SK-MEL-5 (cell line): ENCODE measurements at places on chromosomes 5 and 9.

- DNase-seq: no peak
Observed at GRCh38 chr9:34279411-34279810, 49.7 kb downstream of the KIF24 start.

- no peak for DNase-seq
Observed at GRCh38 chr5:139605887-139606286, 42.3 kb upstream of the CXXC5 start.

GRCh38 chr9:94681508-94681907 lies 42.2 kb upstream of the FBP1 start:
- DNase-seq: peak; percentile 85

GRCh38 chr9:131826966-131827525 lies 87.2 kb upstream of the RAPGEF1 start:
- DNase-seq: no peak

DNA sequence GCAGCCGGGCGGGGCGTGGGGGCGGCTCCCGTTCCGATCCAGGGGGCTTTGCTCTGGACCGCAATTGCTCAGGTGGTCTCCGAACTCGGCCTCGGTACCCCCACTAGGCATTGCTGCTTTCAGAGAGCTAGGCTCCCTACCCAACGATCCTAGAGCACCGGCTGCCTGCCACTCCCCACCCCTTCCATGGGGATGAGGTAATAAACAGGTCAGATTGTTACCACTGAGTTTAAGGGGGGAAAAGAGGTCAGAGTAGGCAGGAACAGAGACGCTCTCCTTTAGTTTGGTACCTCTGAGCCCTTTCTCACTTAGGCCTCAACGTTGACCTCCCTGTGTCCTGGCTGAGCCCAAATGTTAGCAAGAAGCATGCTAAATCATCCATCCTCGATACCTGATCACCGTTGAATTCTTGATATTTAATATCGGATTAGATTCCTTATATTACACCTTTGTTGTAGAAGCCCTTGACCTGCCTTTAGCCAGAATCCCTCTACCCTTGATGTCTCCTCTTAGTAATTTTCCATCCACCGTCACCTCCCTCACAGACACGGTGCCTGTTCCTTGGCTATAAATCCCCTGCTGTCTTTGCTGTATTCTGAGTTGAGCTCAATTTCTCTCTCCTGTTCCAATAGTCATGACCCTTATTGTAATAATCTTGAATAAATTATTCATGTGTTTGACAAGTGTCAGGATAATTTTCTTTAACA lies 588 bp upstream of the PLPP1 start:
- DNase-seq: no peak

GRCh38 chr9:89808076-89808755 lies 203.4 kb downstream of the GADD45G start:
- peak; percentile 14 for DNase-seq

- DNase-seq: no peak
Observed at GRCh38 chr5:139811274-139811607, 15.6 kb downstream of the PSD2 start.

- DNase-seq: no peak
Observed at GRCh38 chr9:90972057-90972456, 170.4 kb downstream of the SYK start.

DNA sequence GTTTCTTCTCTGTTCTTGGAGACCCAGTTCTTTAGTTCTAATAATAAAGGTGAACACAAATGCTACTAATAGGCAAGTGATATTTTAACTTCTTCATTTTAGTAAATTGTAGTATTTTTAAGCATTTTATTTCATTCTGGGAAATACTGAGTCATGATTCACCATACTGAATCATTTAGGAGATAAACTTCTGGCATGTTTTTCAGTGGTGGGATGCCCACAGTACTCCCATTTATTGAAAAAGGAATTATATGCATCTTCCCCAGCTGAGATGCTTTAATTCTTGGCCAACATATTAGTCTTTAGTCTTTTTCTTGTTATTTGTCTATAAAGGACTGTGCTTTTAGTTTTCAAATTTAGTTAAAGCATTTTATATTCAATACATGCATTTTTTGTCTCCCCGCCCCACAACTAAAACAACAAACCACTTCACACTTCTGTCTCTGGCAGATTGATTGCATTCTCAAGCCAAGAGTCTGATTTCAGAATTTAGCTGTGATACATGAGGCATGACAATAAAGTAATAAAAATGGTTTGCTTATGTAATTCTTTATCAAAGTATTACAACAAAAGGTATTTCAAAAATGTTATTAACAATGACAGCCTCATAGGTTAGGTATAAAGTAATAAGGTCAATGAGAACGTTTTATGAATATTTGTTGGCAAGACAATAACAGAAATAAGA lies 125.2 kb upstream of the CDH18 start:
- no peak for DNase-seq

- no peak for DNase-seq
Observed at GRCh38 chr9:131714161-131714646, 25.7 kb downstream of the RAPGEF1 start.

DNA sequence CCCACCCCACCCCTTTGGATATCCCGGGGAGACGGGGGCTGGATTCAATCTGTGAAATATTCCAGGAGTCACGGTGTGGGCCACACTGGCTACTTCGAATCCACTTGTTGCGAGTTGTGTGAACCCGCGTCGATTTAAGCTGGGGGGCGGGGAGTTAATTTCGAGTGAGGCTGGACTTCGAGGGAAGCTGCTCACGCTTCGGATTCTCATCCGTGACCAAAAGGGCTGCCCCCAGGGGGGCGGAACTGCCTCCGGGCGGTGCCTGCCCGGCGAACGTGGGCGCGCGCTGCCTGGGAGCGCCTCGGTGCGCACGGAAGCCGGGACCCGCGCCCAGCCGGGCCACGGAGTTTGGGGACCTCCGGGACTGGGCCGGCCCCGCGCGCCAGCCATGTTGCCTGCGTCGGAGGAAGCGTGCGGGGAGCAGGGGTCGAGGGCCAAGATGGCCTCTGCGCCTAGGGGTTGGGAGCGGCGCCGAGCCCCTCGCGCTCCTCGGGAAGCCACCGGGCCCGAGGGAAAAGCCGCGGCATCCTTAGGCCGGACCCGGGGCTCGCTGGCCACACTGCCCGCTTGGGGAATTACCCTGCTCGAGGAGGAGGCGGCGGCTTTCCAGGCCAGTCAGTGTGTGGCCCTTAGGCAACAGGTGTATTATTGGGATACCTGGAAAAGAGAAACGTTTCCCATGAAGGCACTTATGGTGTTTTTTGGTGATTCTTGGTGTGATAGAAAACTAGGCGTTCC lies 975 bp downstream of the OCLN start:
- peak; percentile 32 for DNase-seq

- DNase-seq: no peak
Observed at GRCh38 chr5:66122379-66123034, 21.6 kb upstream of the SREK1 start.

DNA sequence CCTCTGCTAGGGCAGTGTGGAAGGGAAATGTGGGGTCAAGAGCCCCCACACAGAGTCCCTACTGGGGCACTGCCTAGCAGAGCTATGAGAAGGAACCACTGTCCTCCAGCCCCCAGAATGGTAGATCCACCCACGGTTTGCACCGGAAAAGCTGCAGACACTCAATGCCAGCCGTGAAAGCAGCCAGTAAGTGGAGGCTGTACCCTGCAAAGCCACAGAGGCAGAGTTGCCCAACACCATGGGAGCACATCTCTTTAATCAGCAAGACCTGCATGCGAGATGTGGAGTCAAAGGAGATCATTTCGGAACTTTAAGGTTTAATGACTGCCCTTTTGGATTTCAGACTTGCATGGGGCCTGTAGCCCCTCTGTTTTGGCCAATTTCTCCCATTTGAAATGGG lies 52.2 kb downstream of the GKAP1 start:
- no peak for DNase-seq

DNA sequence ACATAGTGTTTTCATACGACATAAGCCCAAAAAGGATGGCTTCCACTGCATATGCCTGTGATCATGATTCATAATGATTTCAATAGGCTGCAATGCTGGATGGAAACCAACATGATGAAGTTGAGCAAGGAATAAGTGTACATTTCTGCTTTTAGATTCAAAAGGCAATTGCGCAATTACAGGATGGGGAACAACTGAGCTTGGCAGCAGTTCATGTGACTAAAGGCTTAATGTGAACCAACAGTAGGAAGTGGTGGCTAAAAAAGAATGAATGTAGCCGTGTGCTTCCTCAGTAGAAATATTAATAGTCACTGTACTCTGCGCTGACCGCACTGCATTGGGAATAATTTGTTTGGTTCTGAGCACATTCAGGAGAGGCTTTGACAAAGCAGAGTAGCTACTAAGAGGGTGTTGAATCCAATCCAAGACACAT lies 51.2 kb downstream of the SLC1A3 start:
- peak; percentile 88 for DNase-seq

DNA sequence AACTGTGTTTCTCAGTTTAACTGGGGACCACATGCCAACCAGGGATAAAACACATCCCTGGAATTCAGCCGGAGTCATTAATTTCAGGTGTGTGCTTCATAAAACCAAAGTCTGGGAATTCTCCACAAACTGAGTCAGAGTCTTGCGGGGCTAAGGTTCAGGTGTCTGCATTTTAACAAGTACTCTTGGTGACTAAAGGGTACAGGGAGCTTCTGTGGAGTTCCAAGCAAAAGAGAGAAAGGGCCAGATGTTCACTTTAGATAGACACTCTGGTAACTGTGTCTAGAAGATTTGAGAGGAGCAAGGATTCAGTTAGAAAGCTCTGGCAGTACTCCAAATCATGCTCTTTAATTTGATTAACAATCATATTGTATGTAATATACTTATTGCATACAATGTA lies 4.0 kb downstream of the NADK2 start:
- DNase-seq: no peak

GRCh38 chr5:59813761-59814536 lies 79.6 kb downstream of the PDE4D start:
- DNase-seq: peak; percentile 84

DNA sequence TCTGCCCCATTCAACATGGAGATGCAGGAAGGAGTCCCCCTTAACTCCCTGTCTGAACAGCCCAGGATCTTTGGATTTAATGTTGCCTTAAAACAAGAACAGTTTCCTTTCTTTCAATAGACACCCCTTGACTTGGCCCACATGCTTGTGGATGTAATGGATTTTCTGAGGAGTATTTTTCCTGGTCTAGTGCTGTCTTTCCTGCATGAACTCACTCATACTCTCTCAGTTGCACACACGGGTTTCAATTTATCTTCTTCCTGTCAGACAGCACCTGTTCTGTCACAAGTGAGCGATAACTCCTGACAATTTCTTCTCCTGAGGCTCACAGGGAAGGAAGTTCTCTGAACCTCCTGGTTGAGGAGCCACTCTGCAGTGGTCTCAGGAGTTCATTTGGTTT lies 85.1 kb downstream of the ACER2 start:
- no peak for DNase-seq

- DNase-seq: no peak
Observed at GRCh38 chr9:89634995-89635742, 30.4 kb downstream of the GADD45G start.

- DNase-seq: no peak
Observed at GRCh38 chr5:33639474-33639873, 198.7 kb downstream of the TARS1 start.

DNA sequence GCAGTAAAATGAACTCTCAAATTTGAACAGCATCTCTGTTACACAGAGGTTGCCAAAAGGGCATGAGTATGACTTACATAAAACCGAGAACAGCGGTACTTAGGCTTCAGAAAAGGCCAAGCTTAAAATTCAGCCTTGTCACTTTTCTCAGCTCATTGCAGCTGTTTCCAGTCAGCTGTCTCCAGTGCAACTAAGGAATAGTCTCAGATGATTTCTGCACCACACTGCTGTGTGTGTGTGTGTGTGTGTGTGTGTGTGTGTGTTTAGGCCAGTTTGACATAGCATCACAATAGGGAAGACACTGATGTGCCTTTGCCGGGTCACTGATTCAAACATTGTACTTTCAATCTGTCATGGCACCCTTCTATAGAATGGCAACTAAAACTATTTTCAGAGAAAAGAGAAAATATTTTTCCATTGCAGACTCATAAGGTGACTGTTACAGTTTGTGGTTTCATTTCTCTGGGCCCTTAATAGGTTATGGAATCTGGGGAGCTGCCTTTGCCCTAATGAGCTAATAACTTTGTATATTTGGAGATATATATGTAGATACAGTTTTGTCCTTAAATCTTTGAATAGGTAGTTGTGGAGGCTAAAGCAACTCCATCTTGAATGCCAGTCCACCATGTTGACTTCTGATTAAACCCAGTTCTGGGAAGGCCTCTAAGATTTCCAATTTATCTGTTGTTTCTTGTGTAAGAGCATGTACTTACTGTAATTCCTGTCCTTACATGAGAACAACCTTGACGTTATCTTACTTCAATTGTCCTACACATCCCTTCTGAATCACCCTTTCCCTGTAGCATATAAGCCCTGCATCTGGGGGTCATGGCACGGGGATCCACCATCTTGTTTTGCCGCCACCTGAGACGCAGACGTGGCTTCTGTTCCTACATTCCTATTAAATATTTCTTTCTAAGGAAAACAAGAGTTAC lies 4.5 kb downstream of the LSM11 start:
- DNase-seq: no peak

- DNase-seq: no peak
Observed at GRCh38 chr9:113772121-113772810, 103.8 kb upstream of the ZNF618 start.

GRCh38 chr5:168681556-168682183 lies 102.5 kb upstream of the PANK3 start:
- no peak for DNase-seq

GRCh38 chr5:150544611-150545219 lies 36.8 kb downstream of the NDST1 start:
- DNase-seq: peak; percentile 78

DNA sequence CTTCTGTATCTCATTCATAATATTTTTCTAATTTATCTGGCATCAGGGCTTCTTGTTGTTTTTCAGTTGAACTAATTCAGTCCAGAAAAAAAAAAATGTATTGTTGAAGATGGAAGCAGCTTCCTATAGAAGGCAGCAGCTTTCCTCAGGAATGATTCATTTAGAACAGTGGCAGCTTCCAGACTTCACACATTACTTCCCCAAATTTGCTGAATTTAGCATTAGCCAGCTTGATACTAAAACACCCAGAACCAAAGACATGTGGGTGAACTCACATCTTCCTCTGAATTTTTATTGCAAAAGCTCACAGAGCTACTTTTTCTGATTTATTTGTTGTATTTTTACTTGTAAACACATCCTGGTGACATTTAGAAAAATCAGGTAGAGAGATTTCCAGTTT lies 53.8 kb downstream of the HCN1 start:
- no peak for DNase-seq

DNA sequence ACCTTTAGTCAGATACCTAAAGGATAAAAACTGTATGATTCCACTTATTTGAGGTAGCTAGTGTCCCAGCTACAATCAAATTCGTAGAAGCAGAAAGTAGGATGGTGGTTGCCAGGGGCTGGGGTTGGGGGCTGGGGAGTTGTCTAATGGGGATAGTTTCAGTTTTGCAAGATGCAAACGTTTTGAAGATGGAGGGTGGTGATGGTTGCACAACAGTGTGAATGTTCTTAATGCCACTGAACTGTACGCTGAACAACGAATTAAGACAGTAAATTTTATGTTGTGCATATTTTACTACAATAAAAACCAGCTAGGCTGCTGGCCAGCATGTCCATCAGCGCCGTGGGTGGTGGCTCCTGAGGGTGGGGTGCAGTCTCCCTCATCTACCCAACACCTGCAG lies 137.8 kb downstream of the GADD45G start:
- no peak for DNase-seq
